ENCODE measurements at places on chromosomes 2 and 18.

GRCh38 chr18:45764000-45764686 is 40.2 kb downstream of the SLC14A1 start:
- no peak for DNase-seq

- no peak for DNase-seq
Observed at GRCh38 chr18:7617738-7618422, 50.8 kb downstream of the PTPRM start.

DNA sequence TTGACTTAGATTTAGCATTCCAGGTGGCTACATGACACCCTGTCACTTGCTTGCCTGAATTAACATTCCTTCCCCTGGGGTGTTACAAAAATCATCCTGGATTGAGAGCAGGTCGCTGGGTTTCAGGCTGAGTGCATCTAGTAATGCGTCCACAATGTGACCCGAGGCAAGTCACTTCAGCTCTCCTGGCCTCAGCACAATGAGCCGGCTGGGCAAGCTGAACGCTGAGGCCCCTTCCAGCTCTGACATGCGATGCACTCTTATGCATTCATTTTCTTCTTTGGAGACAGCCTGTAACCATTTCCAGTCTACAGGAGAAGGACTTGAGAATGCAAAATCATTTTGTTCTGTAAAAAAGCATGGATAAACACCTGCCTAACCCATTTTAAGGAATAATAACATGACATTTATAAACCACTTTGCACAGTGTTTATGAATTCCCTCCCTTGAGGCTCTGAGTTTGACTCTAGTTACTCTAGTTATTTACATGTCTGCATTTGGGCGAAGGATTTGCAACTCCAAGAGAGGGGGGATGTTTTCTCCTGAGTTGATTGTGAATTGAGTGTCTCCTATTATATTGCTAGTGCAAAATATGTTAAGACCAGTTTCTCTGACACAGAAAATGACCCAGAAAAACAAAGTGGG is 63.0 kb upstream of the CPO start:
- peak; percentile 7 for DNase-seq

GRCh38 chr2:1584051-1584531 is 160.2 kb downstream of the PXDN start:
- no peak for DNase-seq

DNA sequence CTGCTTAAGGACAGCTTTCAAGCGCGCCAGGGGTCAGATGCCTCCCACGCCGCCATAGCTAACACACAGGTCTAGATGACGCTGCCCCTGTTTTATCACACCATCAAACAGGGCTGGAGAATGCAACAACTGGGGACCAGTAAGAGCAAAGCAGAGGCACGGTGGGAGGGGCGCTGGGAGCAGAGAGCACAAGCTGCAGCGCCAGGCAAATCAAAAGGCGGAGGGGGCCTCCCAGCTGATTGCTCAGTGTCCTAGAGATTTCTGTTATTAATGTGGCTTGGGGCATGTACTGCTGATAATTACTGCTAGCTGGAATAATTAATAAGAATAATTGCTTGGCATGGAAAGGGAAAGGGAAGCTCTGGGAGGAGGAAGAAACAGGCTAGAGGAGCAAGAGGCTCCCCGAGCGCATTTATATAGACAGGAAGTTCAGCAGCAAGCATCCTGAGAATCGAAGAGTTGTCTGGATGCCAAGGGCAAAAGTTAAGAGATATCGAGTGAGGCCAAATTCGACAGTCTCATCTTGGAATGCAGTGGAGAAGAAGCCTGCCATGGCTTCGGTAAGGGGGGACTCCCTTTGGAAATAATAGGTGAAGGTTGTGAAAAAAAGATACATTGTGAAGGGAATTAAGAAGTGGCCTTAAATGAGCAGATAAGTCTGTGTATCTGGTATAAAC is 104.5 kb upstream of the ZNF521 start:
- DNase-seq = no peak

DNA sequence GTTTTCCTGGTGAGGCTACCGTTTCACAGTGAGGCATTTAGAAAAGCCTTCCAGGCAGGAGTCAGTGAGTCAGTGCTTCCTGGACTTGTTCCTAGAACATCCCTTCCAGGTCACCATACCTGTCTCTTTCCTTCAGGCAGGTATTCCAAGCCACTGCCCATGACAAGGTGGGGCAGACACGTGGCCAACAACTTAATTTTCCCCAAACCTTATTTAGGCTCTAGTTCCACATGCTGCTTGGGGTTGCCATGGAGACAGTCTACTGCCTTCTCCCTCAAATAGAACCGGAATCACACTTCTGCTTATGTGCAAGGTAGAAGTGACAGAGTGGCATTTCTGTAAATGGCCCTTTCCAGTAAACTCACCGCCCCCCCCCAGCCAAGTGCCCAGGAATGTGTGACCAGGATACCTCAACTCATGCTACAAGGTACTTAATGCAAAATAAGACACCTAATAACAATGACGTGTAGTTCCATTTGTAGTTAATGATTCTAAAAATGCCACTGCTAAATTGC is 258.3 kb downstream of the PRKCE start:
- peak; percentile 66 for DNase-seq

- DNase-seq = no peak
Observed at GRCh38 chr2:160974803-160975202, 185.4 kb upstream of the TANK start.

DNA sequence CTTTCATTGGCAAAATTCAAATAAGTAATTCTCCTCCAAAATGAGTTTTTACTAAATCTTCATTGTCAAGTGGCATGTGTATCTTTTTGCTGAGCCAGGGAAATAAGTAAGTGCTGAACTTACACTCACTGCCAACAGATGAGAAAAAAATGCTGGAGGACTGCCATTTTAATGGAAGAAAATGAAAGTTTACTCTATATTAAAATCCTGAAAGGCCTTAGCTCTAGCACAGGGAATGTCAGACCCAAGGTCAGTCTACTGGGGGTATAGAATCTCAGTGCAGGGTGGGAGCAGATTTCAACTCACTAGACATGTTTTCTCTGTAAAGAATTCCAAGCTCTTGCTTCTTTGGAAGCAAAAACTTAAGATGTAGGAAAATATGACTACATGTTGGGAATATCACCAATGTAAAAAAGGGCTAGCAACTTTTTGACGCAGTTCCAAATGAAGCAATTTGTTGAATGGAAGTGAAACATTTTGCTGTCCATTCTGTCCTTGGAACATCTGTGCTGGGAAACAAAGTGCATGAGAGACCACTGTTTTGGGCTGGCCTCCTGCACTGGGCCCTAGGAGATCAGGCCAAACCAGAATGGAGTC is 127.0 kb downstream of the ST6GAL2 start:
- no peak for DNase-seq

All from cerebellar cortex (tissue), 1 donor.